Cerebellar nuclear complex (tissue), 1 donor: ENCODE measurements at places on chromosomes 7 and 10.

DNA sequence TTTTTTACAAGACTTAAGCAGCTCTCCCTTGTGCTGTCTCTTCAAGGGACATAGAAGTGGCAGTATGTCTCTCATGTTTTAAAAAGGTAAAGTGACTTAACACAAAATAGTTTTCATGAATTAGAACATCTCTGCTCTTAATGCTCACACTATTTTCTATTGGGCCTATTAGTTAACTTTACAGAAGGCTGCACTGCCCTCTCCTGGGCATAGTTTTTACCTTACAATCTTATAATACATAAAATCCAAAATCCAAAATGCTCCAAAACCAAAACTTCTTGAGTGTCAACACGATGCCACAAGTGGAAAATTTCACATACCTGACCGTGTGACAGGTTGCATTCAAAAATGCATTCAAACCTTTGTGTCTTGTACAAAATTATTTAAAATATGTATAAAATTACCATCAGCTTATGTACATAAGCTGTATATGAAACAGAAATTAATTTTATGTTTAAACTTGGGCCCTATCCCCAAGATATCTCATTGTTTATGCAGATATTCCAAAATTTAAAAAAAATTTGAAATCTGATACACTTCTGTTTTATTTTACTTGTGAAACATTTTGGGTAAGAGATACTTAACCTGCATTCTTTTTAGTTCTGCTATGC lies 25.8 kb downstream of the TES start:
- no peak for DNase-seq

GRCh38 chr10:122669842-122670241 lies 29.8 kb downstream of the C10orf120 start:
- DNase-seq, result no peak

DNA sequence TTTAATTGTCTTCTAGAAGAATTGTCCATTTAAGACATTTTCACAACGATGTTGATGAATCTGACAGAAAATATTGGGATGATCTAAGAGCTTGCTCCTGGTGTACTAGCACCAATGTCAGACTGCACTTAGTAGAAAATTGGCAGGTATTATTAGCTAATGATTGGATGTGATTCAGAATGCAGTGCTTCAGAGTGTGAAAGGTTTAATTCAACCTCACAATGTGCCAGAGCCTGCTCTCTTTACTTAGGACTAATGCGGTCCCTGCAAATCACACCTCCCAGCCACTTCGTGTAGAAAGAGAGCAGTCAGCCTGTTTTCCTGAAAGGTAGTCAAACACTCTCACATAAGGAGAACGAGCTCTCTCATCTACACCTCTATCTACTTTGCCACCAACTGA lies 197.5 kb downstream of the ZNF438 start:
- no peak for DNase-seq

GRCh38 chr10:24988831-24989640 lies 26.9 kb downstream of the ENKUR start:
- no peak for DNase-seq

DNA sequence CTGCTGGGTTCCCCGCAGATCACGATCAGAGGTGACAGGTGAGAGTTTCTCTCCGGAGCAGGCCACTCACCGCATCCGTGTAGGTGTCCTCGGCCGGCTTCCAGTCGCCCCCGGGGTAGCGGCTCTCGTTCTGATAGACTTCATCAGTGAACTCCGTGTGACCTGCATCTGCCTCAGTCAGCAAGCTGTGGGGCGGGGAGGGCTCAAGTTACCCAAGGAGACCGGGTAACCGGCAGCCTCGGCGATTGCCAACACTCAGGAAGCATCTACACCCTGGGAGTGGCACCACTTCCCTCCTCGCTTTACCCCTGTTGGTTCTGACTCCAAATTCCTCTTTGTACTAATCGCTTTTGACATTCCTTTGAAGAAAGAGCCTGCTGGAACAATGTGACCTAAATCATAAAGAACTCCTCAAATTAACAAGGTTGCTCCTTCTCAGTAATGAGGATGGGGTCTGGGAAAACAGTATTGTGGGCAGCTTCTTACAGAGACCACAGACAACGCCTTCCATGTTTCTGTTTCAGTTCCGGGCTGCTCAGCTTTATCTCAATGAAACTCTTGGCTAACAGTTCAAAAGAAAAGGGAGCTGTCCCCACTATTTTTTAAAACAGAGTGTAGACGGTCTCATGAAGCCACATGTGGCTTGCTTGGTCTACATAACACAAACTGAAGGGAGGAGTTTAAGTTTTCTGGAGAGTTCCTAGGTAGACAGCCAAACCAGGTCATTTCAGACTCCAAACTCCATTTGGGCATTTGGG lies 118.1 kb downstream of the MYOF start:
- DNase-seq, result no peak

- DNase-seq, result no peak
Observed at GRCh38 chr7:143069912-143070500, 17.9 kb downstream of the OR6V1 start.

DNA sequence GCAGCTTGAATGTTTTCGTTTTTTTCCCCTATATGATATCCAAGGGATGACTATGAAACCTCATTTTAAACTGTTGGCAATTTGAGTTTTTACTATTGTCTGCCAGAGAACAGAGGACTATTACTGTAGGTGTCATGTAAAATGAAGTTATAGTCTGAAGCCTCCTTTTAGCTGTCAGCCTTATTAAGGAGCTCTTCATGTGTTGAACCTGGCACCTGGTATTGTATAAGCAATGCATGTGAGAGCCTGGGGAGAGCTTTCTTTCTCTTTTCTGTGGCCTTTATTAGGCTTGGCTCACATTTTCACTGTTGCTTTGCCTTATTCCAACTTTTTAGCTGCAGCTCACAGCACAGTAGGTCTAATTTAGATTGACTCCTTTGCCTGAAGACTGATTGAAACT lies 119.1 kb upstream of the FOXP2 start:
- no peak for DNase-seq

GRCh38 chr7:16961641-16962040 lies 79.9 kb upstream of the AGR3 start:
- DNase-seq, result no peak

DNA sequence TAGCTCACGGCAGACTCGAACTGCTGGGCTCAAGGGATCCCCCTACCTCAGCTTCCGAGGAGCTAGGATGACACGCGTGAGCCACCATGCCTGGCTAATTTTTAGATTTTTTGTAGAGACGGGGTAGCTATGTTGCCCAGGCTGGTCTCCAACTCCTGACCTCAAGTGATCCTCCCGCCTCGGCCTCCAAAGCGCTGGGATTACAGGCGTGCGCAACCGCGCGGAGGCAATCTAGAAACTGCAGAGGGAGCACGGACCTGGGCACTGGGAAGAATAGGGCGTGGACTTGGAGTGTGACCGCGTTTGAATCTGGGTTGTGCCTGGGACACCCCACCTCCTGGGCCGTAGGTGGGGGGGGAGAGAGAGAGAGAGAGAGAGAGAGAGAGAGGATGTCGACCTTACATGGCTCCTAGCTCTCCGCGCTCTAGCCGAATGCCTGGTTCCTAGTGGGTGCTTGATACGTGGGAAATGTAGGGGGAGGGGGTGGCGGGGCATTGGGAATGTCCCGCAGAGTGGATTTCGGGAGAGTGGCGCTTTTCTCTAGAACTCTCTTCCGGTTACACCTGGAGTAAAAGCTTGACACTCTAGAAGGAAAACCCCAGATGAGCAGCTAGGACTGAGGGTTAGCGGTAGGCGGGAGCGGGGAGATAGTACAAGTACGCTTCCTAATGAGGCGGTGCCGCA lies 1.2 kb upstream of the MAP3K8 start:
- DNase-seq, result no peak

GRCh38 chr7:1839701-1840100 lies 169.6 kb downstream of the ELFN1 start:
- no peak for DNase-seq

DNA sequence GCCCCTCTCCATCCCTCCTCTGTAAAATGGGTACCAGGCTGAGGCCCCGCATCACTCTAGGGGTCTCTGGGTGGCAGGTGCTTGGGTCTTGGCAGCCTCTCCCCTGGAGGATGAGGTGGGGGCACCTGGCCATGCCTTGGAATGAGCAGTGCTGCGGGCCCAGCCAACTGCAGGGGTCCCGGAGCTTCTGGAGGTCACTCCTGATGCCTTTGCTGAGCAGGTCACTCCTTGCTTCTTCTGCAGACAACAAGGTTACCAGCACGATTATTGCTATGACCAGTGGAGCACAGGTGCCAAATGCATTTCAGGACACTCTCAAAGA lies 22.4 kb upstream of the ZNF488 start:
- no peak for DNase-seq

- DNase-seq, result no peak
Observed at GRCh38 chr7:149291781-149292461, 29.9 kb downstream of the ZNF783 start.

GRCh38 chr10:117662751-117663540 lies 120.4 kb downstream of the EMX2 start:
- no peak for DNase-seq

GRCh38 chr7:24907311-24907886 lies 72.6 kb downstream of the OSBPL3 start:
- DNase-seq, result no peak

DNA sequence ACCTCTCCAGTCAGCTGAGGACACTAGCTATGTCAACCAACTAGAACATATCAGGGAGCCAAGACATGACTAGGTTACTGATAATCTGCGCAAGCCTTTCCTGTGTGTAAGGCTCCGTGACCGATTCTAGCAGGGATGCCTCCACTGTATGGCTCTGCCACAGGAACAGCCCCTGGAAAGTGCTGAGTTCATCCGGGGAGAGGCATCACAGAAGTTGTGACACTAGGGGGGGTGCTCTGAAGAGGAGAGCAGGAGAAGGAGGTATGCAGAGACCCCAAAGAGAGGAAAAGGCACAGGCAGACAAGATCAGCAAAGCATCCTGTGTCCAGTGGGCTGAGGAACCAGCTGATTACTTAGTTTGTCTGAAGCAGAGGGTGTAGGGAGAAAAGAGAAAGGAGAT lies 13.5 kb downstream of the UPP1 start:
- no peak for DNase-seq

DNA sequence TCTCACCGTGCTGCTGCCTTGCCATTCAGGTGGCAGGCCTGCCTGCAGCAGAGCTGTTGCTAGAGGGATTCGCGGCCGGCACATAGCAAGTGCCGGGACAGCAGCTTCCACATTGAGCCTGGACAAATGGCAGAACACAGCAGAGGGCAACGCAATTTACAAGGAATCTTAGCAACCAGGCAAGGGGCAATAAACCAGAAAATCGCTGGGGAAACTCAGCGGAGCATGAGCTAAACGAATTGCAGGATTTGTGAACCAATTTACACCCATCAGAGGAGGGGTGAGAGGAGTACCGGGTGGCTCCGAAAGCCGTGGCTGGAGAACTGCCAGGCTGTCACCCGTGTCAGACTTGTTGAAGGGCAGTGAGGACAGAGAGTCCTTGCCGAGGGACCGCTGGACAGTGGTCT lies 58.6 kb upstream of the LOXL4 start:
- no peak for DNase-seq

DNA sequence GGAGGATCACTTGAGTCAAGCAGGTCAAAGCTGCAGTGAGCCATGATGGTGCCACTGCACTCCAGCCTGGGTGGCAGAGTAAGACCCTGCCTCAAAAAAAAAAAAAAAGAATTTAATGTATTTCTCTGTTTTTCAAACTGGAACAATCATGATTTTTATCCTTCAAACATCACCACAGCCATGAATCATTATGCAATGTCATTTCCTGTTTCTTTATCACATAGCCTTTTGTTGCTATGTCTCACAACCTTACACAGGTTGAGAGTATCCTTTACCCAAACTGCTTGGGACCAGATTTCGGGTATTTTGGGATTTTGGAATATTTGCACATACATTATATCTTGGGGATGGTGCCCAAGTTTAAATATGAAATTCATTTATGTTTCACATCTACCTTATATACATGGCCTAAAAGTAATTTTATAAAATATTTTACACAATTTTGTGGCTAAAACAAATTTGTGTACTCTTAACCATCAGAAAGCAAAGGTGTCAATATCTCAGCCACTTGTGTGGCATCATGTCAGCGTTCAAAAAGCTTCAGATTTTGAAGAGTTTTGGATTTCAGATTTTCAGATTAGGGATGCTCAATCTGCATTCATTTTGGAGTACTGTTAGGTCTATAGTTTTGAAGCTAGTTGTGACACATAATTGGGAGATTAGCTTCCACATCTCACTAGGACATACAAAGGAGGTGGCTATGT lies 8.2 kb downstream of the NT5C3A start:
- no peak for DNase-seq

- no peak for DNase-seq
Observed at GRCh38 chr10:856416-857157, 74.9 kb downstream of the LARP4B start.

- DNase-seq, result no peak
Observed at GRCh38 chr7:102432442-102433218, 745 bp upstream of the ORAI2 start.
